ENCODE measurements at places on chromosomes 7 and 10.

- no peak for DNase-seq
Observed at GRCh38 chr7:91940171-91940570, 491 bp upstream of the AKAP9 start.

- DNase-seq: no peak
Observed at GRCh38 chr7:16210171-16210570, 211.2 kb downstream of the CRPPA start.

DNA sequence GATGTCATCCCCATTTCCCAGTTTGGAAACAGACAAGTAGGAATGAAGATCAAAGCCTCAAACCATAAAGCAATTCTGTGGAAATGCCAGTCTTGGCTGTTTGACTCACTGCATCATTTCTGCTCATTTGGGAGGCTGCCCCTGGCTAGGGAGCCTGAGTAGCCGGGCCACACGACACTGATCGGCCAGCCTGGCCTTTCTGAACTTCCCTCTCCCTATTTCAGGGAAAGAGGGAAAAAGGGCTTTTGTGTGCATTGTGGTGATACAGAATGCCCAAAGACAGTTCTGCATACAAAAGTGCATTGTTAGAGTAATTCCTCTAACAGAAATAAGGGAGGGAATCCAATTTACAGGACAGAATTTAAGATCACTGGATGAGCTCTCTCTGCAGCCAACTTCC is 41.7 kb upstream of the OPALIN start:
- DNase-seq: no peak

DNA sequence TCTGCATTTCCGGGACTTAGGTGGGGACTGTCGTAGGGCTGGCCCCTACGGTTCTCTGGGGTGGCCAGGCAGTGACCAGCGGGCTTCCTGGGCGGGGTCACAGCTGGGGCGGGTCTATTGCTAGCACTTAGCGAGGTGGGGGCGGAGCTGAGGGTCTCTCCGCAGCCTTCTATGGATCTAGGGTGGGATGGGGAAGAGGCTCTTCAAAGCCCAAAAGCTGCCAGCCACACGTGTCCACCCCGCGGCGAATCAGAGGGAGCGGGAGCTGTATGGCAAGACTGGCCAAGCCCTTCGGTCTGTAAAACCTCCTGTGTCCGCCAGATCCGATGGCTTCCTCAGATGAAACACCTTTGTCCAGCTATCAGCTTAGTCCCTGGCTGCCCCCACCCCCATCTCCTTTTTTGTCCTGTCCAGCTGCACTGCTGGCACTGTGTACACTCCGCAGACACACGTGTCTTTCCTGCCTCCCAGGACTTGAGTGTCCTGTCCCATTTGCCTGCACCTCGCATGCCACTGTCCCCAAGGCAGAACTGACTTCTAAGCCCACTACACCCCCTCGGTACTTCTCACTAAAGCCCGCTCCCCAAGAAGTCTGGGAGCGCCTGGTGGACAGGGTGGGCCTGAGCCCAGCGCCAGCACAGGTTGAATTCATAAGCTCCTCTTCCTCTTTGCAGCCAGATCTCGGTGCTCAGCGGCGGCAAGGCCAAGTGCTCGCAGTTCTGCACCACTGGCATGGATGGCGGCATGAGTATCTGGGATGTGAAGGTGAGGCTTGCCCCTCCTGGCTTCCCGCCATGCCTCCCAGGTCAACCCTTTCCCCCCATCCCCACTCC is 14.8 kb downstream of the PDAP1 start:
- DNase-seq: no peak

- DNase-seq: no peak
Observed at GRCh38 chr10:77597560-77597959, 40.0 kb downstream of the KCNMA1 start.

- no peak for DNase-seq
Observed at GRCh38 chr10:75009426-75009825, 102.0 kb upstream of the SAMD8 start.

DNA sequence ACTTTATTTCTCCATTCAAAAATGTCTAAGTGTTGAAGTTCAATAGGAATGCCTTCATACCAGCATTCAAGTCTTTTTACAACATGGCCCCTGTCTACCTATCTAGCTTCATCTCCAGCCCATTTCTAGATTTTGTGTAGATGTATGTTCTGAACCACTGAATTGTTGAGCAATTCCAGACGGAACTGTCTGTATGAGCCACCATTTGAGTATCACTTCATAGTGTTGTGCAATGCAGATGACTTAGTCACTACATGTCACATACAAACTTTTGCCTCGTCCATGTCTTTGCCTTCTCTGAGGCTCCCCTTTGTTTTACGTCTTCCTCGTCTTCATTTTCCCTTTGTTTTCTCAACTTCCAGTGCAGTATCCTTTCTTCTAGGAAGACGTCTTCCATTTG is 118.1 kb downstream of the INHBA start:
- no peak for DNase-seq

GRCh38 chr7:74482629-74483401 is 29.1 kb downstream of the GTF2IRD1 start:
- no peak for DNase-seq

- DNase-seq: no peak
Observed at GRCh38 chr10:92242910-92243671, 47.8 kb downstream of the CPEB3 start.

GRCh38 chr7:4774658-4775249 is 669 bp upstream of the AP5Z1 start:
- DNase-seq: no peak

DNA sequence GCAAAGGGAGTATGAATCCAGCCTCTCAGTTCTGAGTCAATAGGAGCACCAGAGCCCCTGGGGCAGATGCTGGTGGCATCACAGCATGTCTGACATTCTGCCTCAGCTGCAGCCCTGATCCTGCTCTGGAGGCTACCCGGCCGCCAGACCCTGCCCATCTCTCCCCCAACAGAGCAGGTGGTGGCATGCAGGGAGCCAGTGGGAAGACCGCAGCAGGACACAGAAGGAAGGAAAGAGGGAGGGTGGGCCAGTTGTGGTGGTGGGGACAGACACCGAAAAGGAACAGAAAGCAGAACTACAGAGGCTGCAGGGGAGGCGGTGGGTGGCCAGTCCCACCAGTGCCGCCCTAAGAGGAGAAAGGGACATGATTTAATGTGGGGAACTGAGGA is 35.3 kb downstream of the BLNK start:
- DNase-seq: no peak

DNA sequence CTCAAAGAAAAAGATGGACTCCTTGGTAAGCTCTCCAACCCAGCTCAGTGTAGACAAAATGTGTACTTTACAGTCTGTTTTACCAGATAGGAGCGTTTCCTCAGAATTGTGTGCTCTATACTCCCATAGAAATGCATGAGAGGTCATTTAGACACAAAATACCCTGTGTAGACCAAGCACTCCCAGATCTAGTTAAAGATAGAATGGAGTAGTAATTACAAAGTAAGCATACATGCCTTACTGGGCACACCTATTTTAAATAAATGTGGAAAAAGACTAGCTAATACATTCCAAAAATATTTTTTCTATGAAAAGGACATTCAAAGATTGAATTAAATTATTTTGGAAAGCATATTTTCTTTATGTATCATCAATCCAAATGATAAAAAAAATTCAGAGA is 271.9 kb upstream of the DGKB start:
- no peak for DNase-seq

GRCh38 chr7:142774826-142775225 is 4.1 kb downstream of the PRSS2 start:
- no peak for DNase-seq

GRCh38 chr7:127252377-127252713 is 396 bp downstream of the GRM8 start:
- DNase-seq: no peak

DNA sequence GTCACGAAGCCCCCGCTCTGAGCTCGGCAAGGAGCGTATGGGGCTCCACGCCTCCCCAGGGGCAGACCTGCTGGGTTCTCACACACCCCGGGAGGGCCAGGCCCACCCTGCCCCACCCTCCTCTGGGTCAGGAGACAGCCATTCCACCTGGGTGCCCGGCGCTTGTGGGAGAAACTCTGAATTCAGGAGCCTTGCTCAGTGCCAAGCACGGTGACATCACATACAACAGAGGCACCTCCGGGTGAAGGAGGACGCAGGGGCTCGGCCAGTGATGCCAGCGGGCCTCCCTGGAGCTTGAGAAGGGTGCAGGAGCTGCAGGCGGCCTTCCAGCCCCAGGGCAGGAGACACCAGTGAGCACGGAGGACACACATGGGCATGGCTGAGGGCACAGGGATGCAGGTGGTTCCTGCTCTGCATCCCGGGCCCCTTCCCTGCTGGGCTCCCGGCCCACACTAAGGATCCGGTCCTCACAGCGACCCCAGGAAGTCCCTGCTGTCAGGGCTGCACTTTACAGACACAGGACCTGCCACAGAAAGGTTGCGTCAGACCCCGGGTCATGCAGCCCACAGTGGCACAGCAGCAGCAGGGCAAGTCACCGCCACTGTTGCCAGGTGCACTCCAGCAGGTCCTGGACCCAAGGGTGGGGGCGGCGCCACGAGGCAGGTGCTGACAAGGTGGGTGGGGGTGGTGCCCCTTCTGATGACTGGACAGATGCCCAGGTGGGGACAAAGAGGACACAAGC is 108.0 kb downstream of the MAD1L1 start:
- DNase-seq: no peak

GRCh38 chr7:121187222-121187621 is 141.6 kb upstream of the WNT16 start:
- no peak for DNase-seq

GRCh38 chr7:111485701-111486380 is 76.5 kb downstream of the IMMP2L start:
- DNase-seq: no peak

GRCh38 chr10:32038777-32039176 is 17.4 kb downstream of the KIF5B start:
- DNase-seq: no peak

DNA sequence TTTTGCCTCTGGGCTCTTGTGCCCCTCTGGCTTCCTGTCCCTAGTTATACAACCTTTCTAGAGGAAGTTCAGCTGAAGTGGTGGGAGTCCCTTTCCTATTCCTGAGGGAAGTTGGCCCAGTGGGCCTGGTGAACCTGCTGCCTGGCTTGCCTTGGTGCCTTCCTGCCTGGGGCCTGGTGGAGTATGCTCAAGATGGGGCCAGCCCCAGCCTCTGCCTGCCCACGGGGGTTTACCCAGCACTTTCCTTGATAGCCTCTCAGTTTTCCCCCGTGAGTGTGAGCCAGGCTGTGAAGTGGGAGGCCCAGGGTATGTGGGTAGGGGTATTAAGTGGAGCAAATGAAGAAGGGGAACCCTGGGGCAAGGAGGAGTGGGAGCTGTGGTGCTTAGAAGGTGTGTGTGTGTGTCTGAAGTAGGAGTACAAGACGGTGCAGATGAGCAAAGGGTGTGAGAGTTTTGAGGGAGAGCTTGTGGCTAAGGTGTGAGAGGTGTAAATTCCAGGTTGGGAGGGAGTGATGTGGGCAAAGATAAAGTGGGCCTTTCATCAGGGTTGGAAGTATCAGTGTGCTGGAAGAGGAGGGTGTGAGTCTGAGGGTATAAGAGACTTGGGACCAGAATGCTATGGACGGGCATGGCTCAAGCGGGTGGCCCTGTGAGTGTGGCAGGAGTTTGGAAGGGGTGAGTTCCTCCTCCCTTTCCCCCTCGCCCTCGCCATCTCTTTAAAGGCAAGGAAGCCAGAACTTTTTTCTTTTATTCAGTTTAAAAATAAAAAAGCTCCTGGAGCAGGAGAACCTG is 10.9 kb upstream of the PAX2 start:
- DNase-seq: no peak

GRCh38 chr7:6628045-6628444 is 9.1 kb upstream of the ZNF316 start:
- DNase-seq: no peak

- DNase-seq: no peak
Observed at GRCh38 chr7:140155428-140155827, 21.4 kb downstream of the KDM7A start.

GRCh38 chr7:72058579-72058978 is 353.6 kb downstream of the CALN1 start:
- DNase-seq: no peak

- DNase-seq: no peak
Observed at GRCh38 chr7:26779978-26780595, 84.3 kb downstream of the SKAP2 start.

DNA sequence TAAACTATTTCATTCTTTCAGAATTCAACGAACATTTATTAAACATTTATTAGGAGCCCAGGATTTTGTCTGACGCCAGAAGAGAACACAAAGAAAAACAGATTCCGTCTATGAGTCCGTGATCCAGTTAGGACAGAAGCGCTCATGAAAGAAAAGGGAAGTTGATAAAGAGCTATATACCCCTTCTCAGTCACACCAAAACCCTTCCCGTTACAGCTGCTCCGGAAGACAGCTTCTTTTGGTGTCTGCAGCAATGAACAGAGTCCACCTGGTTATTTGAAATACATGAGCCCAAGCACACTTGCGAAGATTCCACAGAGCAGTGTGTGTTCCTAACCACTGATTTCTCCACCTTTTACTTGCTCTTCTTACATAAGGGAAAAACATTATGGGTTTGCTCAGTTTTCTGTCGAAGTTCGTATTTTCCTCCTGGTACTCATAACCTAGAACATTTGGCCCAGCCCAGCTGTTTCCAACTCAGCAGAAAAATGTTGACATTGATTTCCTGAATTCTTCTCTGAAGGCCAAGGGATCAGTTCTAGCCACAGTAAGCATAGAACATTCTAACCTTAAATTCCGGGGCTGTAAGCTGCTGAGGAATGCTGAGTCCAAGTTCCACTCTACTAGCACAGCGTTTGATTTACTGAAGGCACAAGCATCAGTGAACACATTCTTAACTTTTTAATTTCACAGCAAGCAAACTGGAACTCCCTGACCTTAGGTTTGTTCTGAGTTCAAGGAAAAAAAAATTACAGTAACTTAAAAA is 206.5 kb downstream of the SORCS1 start:
- DNase-seq: no peak

DNA sequence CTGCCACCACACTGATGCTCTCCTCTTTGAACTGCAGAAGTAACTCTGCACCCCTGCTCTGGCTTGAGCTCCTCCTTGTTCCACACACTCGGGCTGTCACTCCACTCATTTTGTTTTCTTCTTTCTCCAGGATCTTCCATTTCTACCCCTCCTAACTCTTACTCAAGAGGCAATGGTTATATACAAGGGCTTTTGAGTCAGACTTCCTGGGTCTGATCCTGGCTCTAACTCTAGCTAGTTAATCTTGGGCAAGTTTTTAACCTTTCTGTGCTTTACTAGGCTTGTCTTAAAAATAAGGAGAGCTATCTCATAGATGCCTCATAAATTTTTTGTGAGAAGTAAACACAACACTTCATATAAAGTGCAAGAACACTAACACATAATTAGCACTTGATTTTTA is 45.3 kb upstream of the GNAI1 start:
- DNase-seq: no peak

DNA sequence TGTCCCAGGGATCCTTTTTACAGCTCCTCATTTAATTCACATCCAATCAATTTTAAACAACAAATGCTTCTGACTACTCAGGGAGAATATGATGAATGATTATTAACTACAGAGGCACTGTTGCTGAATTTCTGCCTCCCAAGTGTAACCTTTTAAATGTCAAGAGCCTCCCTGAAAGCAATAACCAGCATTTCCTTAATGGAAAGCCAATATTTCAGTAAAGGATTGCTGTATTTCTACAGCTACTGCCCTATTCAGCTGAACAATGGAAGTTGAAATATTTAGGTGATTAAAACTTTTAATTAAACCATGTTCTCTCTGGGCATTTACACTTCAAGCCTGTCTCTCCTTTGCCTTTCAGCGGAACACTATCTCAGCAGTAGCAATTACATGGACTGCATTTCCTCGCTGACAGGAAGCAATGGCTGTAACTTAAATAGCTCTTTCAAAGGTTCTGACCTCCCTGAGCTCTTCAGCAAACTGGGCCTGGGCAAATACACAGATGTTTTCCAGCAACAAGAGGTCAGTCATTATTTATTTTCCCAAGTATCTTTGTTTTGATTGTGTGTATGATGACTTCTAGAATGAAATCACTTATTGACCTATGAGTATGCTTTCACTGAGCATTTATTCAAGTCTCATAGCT is 304.7 kb downstream of the BICC1 start:
- no peak for DNase-seq

All from stimulated activated CD4-positive, alpha-beta T cell treated with anti-CD3 and anti-CD28 coated beads, Interleukin-1b, Interleukin-23, amount 100 ng/mL, for 1 hour (primary cell).